ENCODE measurements at places on chromosomes 7 and 10. TPM values are rescaled to one million over a fixed set of nuclear protein-coding genes. Genes with fewer than 3 reads are reported as not detected.

DNA sequence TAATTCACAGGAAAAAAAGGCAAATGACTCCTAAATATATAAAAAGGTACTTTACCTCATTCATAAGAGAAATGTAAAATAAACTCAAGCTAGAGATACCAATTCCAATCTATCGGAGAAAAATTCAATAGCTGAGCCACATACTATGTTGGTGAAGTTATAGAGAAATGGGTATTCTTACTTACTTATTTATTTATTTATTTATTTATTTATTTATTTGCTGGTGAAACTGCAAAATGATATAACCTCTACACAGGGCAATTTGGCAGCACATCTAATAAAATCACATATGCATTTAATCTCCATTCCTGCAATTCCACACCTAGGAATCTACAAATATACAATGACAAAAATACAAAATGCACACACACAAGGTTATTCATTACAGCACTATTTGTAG lies 117.5 kb upstream of the TMEM168 start:
- no peak for DNase-seq

GRCh38 chr10:83991986-83992753 lies 147.1 kb upstream of the GHITM start:
- no peak for DNase-seq

- DNase-seq = no peak
Measured at GRCh38 chr10:86553639-86554038, 32.0 kb upstream of the WAPL start.

GRCh38 chr7:94509264-94509886 lies at the start of gene CASD1:
Gene CASD1, plus strand, starts transcription at chr7:94509809. Its CDS starts 276 bp downstream, at chr7:94510085.
- peak; percentile 85 for DNase-seq

GRCh38 chr7:30327813-30328212 lies 43.4 kb downstream of the ZNRF2 start:
- no peak for DNase-seq

- DNase-seq = no peak
Measured at GRCh38 chr10:118497227-118497626, 98.2 kb downstream of the PRLHR start.

The ZNF511 gene
- 34.4 TPM for total RNA-seq

The EN2 gene
- total RNA-seq = not detected

The RGS10 gene
- total RNA-seq = 3.2 TPM

The NAT16 gene
- total RNA-seq = not detected

The GNAI1 gene
- total RNA-seq = 11.3 TPM

The NACAD gene
- total RNA-seq = 5.3 TPM

The GHRHR gene
- not detected for total RNA-seq

The GPR22 gene
- 25.4 TPM for total RNA-seq

All from cardiac septum (tissue), 1 donor.